ENCODE measurements at places on chromosomes 4 and X.

DNA sequence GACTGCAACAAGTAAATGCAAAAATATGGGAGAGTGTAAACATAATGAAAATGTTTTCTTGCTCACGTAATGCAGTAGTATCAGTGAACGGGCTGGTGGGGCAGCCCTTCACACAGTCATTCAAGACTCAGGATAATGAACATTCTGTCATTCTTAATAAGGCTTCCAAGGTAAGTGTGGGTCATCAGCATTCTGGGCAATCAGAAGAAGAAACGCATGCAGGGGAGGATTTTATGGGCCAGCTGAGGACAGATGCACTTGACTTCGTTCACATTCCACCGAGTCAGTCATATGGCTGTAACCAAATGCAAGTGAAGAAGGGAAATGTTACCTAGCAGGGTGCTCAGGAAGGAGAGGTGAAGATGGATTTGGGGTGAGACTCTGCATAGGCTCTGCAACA, 68.0 kb upstream of the MAP9 start:
- no peak for DNase-seq

DNA sequence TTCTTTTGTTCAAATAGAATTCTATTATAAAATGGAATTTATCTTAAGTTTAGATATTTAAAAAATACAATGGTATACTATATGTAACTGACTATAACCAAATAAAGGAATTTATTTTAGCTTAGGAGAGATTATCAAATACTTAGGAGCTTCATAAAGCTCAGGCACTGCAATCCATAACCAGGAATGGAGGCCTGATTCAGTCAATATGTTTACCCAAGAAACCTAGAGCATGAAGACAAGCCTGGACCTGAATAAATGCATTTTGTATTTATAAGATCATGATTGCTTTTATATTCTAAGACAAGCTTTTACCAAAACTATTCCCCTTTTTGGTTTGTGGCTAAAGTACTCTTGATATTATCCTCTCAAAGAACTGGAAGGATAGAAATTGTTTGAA, 742.6 kb downstream of the FAT4 start:
- DNase-seq, result no peak

DNA sequence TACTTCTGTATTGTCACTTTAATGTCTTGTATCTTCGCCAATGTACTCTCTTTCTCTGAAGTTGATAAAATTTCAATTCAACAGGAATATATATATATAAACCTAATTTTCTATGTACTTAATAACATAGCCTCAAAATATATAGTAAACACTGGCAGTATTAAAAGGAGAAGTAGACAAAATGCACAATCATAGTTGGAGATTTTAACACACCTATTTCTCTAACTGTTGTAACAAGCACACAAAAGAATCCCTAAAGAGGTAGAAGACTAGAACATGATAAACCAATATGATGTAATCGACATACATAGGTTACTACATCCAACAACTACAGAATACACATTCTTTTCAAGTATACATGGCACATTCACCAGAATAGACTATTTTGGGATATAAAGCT, 65.5 kb downstream of the ZNF81 start:
- no peak for DNase-seq

- DNase-seq, result no peak
Observed at GRCh38 chrX:39639871-39640270, 457.9 kb downstream of the BCOR start.

- no peak for DNase-seq
Observed at GRCh38 chrX:17644001-17644400, 93.3 kb upstream of the SCML1 start.

GRCh38 chrX:135974279-135974856, 580 bp upstream of the MMGT1 start:
- DNase-seq, result no peak

DNA sequence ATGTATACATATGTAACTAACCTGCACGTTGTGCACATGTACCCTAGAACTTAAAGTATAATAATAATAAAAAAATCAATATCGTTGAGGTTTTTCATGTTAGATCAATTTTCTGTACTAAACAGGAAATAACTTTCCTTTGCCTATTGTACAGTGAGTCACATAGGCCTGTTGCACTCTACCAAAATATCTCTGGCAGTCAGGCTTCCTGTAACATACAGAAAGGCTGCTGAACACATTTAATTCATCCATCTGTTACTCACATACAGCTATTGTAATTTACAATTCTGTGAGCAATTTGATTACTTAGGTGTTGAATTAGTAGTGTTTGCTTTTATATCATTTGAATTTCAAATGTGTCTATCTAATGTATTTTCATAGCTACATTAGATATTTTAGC, 427.8 kb downstream of the TMA16 start:
- no peak for DNase-seq

- no peak for DNase-seq
Observed at GRCh38 chr4:141804836-141805235, 168.5 kb downstream of the IL15 start.

GRCh38 chrX:118727686-118728339, 407 bp downstream of the IL13RA1 start:
- DNase-seq, result no peak

GRCh38 chr4:106473515-106473914, 104.9 kb upstream of the GIMD1 start:
- no peak for DNase-seq

DNA sequence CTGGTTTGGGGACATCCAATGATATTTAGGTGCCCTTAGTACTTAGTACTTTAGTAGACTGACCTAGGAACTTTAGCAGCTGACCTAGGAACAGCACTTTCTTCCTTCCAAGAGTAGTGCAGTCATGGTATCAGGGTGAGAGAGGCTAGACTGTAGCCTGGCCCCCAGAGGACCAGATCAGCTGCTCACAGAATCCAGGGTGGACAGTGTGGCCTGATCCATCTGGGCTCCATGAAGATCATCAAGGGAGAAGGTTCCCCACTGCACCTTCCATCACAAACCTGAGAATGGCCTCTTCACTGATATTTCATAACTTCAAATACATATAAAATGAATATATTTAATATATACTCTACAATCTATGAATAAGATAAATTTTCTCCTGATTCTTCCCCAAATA, 59.0 kb upstream of the TLR3 start:
- no peak for DNase-seq

- no peak for DNase-seq
Observed at GRCh38 chr4:42607011-42607726, 49.7 kb downstream of the ATP8A1 start.

GRCh38 chr4:148025981-148026380, 294.1 kb downstream of the ARHGAP10 start:
- no peak for DNase-seq

DNA sequence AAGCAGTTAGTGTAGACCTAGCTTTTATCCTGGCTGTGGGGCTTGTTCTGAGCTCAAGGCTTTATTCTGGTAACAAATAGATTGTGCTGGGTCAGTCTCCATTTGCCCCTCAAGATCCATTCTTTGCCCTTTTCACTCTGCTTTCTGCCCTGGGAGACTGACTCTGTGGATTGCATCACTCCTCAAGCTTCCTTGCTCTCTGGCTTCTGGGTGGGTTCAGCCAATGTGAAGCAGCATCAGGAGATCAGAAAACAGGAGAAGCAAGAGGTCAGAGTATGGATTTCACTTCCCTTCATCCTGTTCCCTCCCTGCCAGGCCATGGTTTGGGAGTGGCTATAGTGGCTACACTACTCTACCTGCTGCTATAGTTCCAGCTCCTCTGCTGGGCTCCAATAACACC, 184.1 kb upstream of the NDP start:
- DNase-seq, result no peak

DNA sequence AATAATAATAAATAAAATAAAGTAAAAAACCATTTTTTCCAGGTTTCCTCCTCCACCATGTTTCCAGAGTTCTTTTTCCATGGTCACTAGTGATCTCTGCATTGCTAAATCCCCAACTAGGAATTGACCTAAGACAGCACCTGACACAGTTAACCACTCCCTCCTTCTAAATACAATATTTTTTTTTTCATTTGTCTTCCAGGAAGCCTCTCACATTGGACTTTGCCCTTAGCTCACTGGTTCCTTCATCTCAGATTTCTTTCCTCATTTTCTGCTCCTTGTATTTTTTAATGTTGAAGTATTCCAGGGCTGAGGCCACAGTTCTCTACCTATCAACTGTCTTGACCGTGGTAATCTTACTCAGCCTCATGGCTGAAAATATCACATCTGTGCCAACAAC, 187.3 kb upstream of the FAM241A start:
- DNase-seq, result no peak

- no peak for DNase-seq
Observed at GRCh38 chr4:80365928-80366327, 30.4 kb downstream of the CFAP299 start.

GRCh38 chrX:141439651-141440050, 144.9 kb downstream of the SPANXA1 start:
- no peak for DNase-seq

GRCh38 chrX:103817502-103817901, 14.6 kb downstream of the RAB9B start:
- peak; percentile 90 for DNase-seq

GRCh38 chr4:8301851-8302730, 32.5 kb downstream of the HTRA3 start:
- DNase-seq, result no peak

DNA sequence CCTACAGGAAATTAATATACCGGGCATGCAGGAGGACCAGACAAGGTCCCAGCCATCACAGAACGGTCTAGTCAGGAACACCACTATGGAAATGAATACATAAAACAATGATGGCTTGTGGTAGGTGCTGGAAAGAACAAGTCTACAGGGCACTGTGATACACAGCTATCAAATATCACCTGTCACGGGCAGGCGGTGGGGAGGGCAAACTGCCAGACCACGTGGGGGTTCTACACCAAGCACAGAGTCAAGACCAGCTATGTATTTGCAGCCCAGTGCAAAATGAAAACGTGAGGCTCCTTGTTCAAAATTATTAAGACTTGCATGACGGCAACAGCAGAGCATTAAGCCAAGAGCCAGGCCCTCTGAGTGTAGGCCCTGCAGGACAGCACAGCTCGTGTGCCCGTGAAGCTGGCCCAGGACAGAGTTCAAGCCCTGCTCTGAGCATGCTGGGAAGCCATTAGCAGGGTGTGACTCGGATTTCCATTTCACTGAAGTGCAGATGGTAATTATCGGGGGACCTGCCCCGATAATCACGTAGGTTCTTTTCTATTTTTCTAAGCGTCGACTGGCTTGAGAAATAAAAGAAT, 83.6 kb downstream of the JAKMIP1 start:
- no peak for DNase-seq

- DNase-seq, result no peak
Observed at GRCh38 chr4:116391020-116391419, 694.4 kb downstream of the TRAM1L1 start.

DNA sequence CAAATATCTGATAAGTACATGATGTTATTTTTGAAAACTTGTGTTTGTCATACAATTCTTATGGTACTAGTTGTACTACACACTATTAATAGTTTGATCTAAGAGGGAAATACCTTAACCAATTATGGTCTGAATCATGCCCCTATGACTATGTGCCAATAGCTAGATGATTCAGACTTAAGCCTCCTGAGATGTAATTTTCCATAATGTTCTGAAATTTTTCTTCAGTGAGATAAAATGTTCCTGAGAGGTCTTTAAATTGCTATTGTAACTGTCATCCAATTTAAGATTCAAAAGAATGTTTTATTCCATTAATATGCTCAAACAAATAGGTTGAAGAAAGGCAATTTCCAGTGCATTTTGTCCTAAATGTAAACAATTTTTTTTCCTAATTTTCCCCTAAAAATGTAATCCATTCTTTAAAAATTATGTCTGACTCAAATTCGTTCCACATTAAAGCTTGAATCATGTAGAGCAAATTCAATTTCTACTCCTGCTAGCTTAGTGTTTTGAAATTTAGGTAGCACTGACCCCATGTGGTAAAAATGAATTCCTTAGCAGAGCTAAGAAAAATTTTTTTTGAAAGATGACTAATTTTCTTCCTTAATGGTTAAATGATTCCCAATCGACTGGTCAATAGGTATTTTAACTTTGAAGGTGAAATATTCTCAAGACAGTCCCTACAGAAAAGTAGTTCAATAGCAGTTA, 49.1 kb downstream of the APOOL start:
- DNase-seq, result peak; percentile 2

- DNase-seq, result no peak
Observed at GRCh38 chr4:73701116-73701515, 39.3 kb upstream of the CXCL8 start.

- no peak for DNase-seq
Observed at GRCh38 chr4:8319061-8319460, 49.5 kb downstream of the HTRA3 start.

- no peak for DNase-seq
Observed at GRCh38 chr4:113977526-113977855, 2.0 kb downstream of the ARSJ start.

- DNase-seq, result no peak
Observed at GRCh38 chrX:54824722-54825121, 17.2 kb downstream of the MAGED2 start.

DNA sequence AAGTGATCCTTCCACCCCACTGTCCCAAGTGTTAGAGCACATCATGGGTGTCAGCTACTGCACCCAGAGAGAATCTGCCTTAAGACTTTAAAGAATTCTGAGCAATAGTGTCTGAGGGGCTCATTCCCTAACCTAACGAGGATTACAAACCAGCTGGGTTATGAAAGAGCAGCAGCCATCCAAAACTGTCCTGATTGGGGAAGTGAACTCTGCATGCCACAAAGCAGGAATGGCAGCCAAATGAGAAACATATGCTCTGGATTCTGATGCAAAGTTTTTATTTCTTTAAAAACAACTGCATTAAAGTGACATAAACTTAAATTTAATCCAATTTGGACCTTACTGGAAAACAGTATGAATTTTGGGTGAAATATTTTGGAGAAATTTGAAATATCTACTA, 103.2 kb downstream of the ANXA3 start:
- peak; percentile 46 for DNase-seq

DNA sequence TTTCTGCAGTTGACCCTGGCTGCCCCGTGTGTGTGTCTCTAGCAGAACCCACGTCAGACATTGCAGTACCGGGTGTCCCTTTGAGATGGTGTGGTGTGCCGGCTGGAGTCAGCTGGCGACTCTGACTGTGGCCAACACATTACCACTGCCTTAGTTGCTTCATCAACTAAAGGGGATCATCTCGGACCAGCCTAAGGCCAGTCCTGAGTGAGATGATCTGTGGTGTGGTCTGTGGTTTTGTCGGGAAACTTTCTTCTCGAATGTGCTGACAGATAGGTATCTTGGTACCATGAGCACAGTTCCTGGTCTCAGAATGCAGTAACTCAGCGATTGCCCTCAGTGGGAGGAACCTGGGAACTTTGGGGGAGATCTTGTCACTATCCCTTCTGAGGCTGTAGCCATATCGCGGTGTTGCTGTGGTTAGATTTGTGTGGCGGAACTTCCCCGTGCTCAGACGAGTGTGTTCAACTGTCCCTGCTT, 15.8 kb downstream of the TBC1D14 start:
- peak; percentile 68 for DNase-seq
